CD4-positive, alpha-beta T cell treated with Interleukin-15 for 1 hour (primary cell): ENCODE measurements at places on chromosomes 2 and 18.

DNA sequence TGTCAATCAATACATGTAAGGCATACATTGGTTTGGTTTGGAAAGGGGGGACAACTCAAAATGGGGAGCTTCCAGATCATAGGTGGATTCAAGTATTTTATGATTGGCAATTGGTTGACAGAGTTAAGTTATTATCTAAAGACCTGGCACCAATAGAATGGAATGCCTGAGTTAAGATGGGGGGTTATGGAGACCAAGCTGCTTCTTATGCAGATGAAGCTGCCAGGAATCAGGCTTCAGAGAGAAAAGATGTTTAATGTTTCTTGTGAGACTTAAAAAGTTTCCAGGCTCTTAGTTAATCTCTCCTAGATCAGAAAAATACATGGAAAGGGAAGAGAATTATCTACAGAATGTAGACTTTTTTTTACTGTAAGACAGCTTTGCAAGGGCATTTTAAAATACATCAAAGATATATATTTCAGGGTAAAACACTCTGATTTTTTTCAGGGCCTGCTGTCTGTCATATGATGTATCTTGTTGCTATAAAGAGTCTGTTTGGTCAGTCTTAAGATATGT lies 1343.2 kb upstream of the LRRTM1 start:
- no peak for DNase-seq

DNA sequence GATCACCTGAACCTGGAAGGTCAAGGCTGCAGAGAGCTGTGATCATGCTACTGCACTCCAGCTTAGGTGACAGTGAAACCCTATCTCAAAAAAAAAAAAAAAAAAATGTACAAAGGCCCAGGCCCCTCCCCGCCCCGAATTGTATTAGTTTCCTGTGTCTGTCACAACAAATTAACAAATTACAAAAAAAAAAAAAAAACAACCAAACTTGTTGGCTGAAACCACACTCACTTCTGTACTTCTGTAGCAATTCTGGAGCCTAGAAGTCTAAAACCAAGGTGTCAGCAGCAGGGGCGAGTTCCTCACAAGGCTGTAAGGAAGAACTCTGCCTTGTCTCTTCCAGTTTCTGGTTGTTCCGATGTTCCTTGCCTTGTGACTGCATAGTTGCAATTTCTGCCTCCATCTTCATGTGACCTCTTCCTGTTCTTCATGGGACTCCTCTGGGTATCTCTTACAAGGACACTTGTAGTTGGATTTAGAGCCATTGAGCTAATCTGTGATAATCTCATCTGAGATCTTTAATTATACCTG lies 100.8 kb upstream of the ZSWIM2 start:
- DNase-seq: no peak

DNA sequence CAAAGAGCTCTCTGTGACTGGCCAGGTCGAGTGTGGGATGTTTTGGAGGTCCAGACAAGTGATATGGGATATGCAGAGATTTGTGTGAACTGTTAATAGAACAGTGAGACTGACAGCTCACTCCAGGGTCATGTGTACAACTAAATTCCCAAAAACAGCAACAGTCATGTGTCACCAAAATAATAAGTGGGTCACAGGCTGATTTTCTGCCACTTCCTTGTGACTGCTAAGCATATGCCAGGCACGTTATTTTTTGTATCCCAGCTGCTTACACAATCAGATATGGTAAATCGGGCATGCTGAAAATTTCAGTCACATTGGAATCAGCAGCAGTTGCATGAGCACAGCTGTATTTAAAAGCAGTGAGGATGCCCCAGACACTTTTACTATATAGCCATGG lies 198.7 kb downstream of the PTGR3 start:
- no peak for DNase-seq

GRCh38 chr2:134348239-134348638 lies 94.4 kb downstream of the MGAT5 start:
- DNase-seq: no peak

GRCh38 chr2:145481334-145481922 lies 961.5 kb upstream of the ZEB2 start:
- no peak for DNase-seq

GRCh38 chr2:96114546-96114902 lies 1.8 kb downstream of the ADRA2B start:
- DNase-seq: no peak

- DNase-seq: no peak
Observed at GRCh38 chr2:27860111-27860510, 30.1 kb downstream of the RBKS start.

- no peak for DNase-seq
Observed at GRCh38 chr2:155982135-155982534, 350.4 kb downstream of the NR4A2 start.

DNA sequence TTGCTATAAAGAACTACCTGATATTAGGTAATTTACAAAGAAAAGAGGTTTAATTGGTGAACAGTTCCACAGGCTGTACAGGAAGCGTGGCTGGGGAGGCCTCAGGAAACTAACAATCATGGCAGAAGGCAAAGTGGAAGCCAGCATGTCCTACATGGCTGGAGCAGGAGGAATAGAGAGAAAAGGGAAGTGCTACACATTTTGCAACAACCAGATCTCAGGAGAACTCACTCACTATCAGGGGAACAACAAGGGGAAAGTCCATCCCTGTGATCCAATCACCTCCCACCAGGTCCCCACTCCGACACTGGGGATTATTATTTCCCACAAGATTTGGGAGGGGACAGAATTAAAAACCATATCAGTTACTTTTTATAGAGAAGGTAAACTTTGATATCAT lies 273.5 kb upstream of the MMADHC start:
- DNase-seq: no peak

DNA sequence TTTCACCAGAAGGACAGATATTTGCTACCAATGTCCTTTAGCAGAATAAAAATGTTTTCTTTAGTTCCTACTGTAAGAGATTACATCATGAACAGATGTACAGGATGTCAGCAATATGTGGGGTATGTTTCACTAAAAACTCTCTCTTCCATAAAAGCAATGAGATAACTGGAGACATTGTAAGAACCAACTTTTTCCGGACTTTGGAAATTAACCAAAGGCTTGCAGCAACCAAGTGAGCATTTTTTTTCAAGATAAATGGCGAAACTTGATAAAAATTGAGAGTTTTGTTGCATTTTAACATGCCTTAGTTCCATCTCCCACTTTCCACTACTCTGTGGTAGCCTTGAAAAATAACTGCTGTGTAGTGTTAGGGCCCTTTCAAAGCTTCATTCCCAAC lies 429.8 kb upstream of the CDH2 start:
- no peak for DNase-seq

GRCh38 chr2:45256173-45256866 lies 247.1 kb upstream of the SIX2 start:
- no peak for DNase-seq

DNA sequence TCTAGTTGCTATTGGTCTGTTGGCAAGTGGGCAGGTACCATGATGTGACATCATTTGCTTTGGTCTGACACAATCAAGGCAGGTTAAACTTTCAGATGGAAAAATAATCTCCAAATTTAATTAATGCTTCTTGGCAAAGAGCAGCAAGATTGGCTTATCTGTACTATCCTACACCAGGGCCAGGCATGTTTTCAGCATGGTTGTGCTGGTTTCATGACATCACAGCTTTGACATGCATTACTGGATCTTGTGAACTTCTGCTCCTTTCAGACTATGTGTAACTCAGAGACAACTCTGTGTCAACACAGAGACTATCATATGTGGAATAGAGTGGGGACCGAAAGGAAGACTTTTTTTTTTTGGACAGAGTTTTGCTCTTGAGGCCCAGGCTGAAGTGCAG lies 520.5 kb downstream of the TDRD15 start:
- DNase-seq: no peak

GRCh38 chr2:128578406-128579390 lies 260.0 kb upstream of the HS6ST1 start:
- no peak for DNase-seq

- DNase-seq: no peak
Observed at GRCh38 chr2:167192833-167193232, 304.6 kb downstream of the XIRP2 start.

GRCh38 chr2:73091696-73092095 lies 20.2 kb upstream of the SFXN5 start:
- DNase-seq: no peak

GRCh38 chr18:48326901-48327675 lies 82.1 kb downstream of the ZBTB7C start:
- no peak for DNase-seq
